ENCODE measurements at places on chromosomes 11 and 22.
A peak's percentile ranks its signal among the peaks of the same experiment; 100 is the strongest.

- no peak for DNase-seq
These were observed 47.7 kb upstream of the SYT7 start for GRCh38 chr11:61628662-61628970.

GRCh38 chr11:24762076-24762475 lies 265.2 kb downstream of the LUZP2 start:
- no peak for DNase-seq

DNA sequence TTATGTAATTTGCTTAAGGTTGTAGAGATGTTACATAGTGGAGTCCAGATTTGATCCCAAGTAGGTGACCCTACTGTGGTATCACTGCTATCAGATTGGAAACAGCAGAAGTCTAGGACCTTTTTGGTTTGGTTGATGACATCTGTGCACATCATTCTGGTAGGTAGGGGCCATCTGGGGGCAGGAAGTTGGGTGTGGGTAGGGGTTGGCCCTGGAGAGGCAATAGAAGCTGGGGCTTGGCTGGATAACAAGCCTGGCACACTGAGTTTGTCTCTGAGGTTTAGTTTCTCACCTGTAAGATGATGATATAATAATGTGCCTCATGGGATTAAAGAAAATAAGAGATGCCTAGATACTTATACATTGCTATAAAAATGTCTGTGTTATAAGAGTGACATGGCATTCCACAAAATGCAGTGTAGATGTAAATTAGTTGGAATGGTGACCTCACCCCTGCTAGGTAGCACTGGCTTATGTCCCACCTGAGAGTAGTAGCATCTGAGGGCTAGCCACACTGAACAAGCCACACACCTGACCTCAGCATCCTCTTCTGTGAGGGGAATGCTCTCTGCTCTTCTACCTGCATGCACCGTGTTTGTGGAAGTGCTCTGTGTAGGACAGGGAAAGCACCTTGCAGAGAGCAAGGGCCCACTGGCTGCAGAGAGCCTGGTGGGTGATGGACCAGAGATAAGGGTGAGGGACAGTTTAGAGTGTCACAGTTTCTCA lies 36.9 kb downstream of the PTPRJ start:
- DNase-seq: no peak

DNA sequence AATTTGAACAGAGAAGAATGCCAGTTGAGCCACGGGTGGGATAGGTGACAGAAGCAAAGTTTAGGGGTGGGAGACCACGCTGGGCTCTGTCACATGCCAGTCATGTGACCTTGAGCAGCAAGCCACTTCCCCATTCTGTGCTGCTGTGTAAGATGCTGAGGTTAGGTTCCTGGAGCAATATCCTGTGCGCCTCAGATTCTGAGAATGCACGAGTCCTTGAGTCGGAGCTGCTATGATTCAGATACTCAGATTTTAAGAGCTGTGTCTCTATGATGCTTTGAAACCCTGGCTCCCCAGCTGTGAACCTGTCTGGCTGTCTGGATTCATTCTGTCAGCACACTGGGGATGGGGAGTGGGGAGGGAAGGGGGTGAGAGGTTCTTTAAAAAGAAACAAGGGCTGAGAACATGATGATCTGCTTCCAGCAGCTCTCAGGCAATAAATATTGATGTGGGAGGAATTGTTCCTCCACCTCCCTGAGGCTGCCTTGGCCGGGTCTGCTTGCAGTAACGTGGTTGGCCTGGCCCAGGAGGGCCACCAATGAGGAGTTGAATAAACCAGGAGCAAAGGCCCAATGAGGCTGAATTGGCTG lies 24.0 kb downstream of the SLCO2B1 start:
- DNase-seq: no peak

GRCh38 chr22:35839841-35840301 lies 122.2 kb downstream of the APOL5 start:
- DNase-seq: no peak

- peak; percentile 93 for DNase-seq
These were observed at the start of gene HNRNPUL2 for GRCh38 chr11:62727165-62727871. Gene HNRNPUL2 (minus strand): TSS chr11:62727457. CDS start chr11:62727156, 301 bp downstream.

- no peak for DNase-seq
These were observed 112.6 kb downstream of the C11orf91 start for GRCh38 chr11:33588056-33588455.

GRCh38 chr11:3003396-3004231 lies 11.5 kb upstream of the NAP1L4 start:
- DNase-seq: no peak

GRCh38 chr11:42958635-42959034 lies 353.2 kb upstream of the API5 start:
- no peak for DNase-seq

DNA sequence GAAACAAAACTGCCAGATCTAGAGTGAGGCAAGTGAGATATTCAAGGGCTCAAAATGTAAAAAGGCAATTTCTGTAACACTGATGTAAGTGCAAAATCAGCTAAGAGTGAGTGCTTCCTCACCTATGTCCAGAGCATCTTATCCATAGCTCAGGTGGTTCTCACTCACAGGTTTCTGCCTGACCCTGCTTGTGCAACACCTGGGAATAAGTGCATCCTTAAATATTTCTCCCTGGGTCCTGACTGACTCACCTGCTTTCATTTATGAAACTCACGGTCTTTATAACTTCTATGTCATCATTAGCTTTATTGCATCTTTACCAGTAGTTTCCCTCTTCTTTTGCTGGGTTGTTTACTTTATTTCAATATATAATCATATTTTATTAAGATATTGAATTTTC lies 260.6 kb downstream of the CNTN5 start:
- no peak for DNase-seq

- DNase-seq: no peak
These were observed 177.8 kb upstream of the NARS2 start for GRCh38 chr11:78752494-78752893.

DNA sequence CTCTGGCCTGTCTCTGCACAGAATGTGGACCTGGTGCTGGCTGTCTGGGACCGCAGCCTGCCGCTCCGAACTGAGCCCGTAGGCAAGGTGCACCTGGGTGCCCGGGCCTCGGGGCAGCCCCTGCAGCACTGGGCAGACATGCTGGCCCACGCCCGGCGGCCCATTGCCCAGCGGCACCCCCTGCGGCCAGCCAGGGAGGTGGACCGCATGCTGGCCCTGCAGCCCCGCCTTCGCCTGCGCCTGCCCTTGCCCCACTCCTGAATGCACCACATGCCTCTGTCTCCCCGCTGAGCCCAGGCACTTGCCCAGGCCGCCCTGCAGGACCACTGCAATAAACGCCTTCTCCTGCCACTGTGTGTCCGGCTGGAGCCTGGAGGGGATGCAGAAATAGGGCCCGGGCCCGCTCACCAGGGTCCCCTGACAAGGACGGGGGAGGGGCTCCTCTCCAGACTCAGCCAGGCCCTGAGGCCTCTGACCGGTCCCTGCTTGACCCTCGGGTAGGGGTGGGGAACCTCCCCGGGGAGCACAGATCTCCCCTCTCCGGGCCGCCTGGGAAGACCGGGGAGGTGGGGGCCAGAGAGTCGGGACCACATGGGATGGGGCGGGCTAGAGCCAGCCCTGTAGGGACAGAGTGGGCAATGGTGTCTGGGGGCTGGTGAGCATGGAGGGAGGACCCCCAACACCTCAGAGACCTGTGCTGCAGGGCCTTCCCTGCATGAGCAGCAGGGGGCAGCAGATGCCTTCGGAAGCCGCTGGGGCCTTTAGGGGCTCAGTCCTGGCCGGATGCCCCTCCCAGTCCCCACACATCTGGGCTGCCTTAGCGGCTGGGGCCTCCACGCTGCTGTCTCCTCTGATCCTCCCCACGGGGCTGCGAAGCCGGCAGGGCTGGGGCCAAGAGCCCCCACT lies 1.4 kb upstream of the TNNI2 start:
- no peak for DNase-seq

DNA sequence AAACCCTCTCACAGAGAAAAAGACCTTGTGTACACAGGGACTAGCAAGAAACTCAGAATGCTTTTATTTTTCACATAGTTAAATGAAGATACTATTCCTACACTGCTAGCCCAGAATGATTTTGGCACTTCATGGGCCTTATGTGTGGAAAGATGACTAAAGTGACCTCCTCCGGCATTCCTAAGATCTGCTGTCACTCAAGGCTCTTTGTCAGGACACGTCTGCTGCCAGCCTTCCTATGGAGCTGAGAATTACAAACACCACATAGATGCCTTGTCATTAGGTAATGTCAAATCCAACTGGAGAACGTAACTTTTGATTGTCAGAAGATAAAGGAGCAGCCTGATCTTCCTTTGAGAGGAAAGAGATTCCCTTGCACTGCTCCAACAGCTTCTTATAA lies 249.1 kb downstream of the FAT3 start:
- DNase-seq: no peak

DNA sequence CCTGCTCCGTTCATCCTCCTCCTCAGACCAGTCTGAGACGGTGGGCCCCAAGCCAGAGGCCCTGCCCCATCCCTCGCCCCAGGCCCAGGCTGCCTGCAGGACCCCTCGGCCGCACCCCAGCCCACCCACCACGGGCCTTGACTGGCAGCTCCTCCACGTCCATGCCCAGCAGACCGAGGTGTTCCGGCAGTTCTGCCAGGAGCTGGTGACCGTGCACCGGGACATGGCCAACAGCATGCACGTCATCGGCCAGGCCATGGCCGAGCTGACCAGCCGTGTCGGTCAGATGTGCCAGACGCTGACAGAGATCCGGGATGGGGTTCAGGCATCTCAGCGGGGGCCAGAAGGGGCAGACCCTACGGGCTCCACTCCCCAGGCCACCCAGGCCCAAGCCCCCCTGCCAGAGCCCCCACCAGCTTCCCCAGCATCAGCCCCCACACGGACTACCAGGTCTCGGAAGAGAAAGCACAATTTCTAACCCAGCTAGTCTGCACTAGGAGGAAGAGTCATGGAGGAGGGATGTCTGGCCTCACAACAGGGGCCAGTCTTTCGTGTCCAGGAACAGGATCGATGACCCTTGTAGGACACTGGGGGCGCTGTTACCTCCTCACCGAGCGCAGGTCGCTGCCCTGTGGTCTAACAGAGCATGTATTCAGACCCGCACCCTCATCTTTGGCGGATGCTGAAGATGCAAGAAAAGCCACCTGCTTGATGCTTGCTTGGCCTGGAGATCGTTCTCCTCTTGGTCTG lies 66.3 kb downstream of the PRDM11 start:
- no peak for DNase-seq

- DNase-seq: no peak
These were observed 8.2 kb downstream of the CREB3L1 start for GRCh38 chr11:46285594-46286033.

DNA sequence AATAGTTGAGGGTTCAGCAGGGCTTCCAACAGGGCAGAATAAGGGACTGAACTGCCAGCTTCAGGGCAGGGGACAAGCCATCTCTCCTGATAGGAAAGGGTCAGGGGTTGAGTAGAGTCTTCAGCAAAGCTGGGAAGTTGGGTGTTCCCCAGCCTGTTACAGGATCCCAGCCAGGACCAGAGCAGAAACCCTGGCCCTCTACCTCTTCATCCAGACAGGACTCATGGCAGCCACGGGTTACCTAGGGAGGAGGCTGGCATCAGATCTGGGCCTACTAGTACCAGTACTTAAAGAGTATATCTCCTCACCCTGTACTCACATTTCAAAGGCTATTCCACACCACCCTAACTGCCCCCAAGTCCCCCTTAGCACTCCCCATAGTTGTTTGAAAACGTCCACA lies 2.4 kb upstream of the TAF10 start:
- DNase-seq: no peak

- no peak for DNase-seq
These were observed 51.9 kb upstream of the ALX4 start for GRCh38 chr11:44361813-44362212.

GRCh38 chr11:57312511-57313021 lies 12.2 kb downstream of the TNKS1BP1 start:
- no peak for DNase-seq

DNA sequence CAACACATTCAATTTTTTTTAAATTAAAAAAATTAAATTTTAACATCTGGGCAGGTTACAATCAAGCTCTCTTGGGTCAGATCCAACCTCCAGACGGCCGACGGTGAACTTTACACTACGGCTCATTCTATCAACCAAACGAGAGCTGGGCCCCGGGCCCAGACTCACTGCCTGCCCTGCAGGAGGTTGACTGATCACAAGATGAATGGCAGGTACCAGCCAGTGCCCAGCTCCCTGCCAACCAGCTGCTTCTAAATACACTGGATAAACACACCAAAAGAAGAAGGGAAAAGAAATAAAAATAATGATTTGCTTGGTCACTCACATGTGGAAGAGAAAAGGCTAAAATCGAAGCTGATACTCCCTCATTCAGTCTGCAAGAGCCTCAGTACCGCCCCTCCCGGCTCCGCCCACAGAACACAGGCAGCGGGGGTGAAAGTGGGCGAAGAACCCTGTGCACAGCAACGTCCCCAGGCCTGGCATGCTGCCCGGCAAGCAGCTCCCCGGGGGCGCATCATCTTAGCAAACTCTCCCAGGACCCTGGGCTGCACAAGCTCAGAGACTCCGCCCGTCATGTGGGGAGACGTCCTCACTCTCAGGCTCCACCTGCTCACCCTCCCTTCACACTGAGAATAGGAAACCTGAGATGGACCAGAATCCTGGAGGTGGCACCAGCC lies 303.4 kb downstream of the SHANK2 start:
- DNase-seq: peak; percentile 91

- DNase-seq: no peak
These were observed 717 bp downstream of the OSM start for GRCh38 chr22:30265823-30266444.

GRCh38 chr11:46564459-46564858 lies 29.4 kb downstream of the AMBRA1 start:
- DNase-seq: no peak

DNA sequence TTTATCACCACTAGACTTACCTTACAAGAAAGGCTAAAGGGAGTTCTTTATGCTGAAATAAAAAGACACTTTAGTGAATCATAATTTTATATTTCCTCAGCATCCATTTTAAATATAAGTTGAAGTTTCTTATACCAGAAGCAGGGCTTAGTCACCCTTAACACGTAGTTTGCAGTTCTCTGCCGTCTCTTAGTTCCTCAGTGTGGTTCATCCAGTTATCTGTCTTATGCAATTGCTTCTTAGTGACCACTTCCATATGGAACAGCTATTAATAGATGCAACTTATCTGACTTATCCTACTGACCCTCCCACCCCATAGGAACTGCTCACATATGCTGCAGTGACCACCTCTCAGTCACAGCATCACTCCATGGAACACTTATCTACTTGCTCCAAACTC lies 11.7 kb upstream of the SLC36A4 start:
- no peak for DNase-seq

DNA sequence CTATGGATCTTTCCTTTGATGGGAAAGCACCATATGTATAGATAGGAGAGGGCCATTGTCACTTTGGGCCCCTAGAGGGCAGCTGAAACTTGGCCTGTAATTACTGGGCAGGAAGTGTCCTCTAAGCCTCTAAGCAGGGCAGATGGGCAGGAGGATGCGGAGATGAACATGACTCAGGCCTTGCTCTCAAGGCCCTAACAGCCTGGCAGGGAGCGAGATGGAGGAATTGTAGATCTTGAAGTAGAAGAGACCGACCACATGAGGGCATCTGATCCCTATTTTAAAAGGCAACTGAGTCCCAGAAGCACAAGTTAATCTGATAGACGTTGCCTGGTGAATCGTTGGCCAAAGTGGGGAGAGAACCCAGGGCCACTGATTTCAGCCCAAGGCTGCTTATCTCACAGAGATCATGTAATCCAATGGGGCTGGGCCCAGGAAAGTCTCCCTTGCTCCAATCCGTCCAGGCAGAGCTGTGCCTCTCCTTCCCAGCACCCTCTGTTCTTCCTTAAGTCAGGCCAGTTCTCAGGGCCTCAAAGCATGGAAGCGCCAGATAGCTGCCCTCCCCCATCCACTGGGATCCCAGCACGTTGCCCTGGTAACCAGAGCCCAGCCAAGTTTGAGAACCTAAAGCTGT lies 2.5 kb upstream of the SEPTIN3 start:
- no peak for DNase-seq

GRCh38 chr11:27869701-27870100 lies 169.4 kb upstream of the BDNF start:
- DNase-seq: no peak

GRCh38 chr11:58888579-58888978 lies 44.1 kb upstream of the GLYATL2 start:
- no peak for DNase-seq
